Activated CD4-positive, alpha-beta T cell treated with anti-CD3 and anti-CD28 coated beads for 24 hours (primary cell): ENCODE measurements at places on chromosomes 13 and 19.

GRCh38 chr19:3641515-3642269, 15.1 kb upstream of the CACTIN start:
- DNase-seq, result no peak

DNA sequence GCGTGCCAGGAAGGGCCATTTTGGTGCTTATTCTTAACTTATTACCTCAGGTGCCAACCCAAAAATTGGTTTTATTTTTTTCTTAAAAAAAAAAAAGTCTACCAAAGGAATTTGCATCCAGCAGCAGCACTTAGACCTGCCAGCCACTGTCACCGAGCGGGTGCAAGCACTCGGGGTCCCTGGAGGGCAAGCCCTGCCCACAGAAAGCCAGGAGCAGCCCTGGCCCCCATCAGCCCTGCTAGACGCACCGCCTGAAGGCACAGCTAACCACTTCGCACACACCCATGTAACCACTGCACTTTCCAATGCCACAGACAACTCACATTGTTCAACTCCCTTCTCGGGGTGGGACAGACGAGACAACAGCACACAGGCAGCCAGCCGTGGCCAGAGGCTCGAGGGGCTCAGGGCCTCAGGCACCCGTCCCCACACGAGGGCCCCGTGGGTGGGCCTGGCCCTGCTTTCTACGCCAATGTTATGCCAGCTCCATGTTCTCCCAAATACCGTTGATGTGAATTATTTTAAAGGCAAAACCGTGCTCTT, 49.3 kb downstream of the RAB20 start:
- no peak for DNase-seq

- DNase-seq, result no peak
Observed at GRCh38 chr13:110338441-110339101, 31.5 kb downstream of the COL4A2 start.

DNA sequence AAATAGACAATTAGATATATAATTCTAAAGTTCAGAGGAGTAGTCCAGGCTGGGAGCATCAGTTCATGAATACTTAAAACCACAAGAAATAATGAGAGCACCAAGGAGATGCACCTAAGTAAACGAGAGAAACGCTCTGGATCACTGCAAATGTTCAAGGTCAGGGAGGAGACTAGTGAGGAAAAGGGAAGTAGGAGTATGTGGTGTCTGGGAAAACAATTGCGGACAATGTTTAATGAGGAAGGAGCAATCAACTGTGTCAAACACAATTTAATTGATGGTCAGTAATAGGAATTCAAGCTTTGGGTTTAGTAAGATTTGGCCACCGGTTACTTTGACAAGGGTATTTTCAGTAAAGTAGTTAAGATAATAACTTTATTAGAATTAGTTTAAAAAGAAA, 652.2 kb downstream of the DACH1 start:
- no peak for DNase-seq

- no peak for DNase-seq
Observed at GRCh38 chr13:101996954-101997353, 404.9 kb downstream of the FGF14 start.

- DNase-seq, result peak; percentile 58
Observed at GRCh38 chr19:920051-920864, 3.1 kb downstream of the KISS1R start.

GRCh38 chr19:4721196-4721595, 2.4 kb downstream of the DPP9 start:
- DNase-seq, result no peak

DNA sequence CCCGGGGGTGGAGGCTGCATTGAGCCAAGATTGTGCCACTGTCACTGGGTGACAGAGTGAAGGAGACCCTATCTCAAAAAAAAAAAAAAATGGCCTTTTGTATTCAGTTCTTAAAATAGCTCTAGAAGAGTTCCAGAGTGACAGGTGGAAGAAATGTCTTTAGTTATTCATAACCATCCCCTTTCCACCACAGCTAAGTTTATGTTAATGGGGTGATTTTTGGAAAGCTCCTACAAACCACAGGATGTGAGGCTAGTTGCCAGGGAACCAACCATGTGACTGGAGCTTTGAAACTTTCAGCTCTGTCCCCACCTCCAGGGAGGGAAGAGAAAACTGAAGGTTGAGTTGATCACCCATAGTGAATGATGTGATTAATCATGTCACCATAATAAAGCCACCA, 6.9 kb downstream of the ZNF490 start:
- peak; percentile 23 for DNase-seq

DNA sequence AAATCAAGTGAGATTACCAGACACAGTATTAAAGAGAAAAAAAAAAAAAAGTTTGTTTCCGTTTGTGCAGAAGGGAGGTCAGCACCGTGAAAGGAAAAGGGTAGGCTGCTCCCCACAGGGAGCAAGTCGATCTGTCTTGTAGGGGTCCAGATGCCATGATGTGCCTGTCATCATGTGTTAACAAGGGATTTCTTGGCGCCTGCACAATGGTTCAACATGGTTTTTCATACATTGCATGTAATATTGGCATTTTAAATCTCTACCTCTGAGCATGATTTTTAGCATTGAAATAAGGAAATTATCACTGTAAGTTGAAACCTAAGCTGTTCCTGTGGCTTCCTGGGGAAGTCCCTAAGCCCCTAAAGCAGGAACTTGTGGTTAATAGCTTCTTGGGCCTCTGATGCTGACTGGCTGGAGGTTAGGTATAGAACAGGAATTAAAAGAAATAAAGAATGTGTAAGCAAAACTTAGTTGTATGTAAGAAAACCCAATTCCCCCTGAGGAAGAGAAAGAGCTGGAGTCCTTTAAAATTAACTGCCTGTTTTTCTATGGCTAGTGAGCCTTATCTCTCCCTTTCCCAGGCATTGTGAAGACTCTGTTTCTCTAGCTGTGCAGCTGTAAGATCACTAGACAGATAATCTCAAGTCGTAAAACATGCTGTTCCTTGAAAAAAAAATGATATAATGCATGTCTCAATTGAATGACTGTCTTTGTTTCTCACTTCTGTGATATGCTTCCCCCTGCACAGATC, 7.4 kb upstream of the FCGBP start:
- DNase-seq, result no peak

DNA sequence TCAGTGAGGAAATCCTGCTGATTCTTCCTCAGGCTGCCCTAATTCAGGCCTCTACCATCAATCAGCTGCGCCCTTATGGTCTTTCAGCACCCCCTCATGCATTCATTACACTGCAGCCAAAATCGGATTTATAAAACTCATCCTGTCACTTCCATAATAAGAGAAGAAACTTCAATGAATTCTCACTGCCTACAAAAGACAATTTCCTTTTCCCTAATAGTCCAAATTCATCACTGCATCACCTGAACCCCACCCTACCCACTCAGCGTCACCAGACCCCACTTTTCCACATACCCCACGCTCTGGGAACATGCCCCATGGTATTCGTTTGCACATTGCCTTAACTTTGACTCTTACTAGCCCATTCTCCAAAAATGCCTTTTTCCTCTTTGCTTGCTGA, 92.0 kb downstream of the C13orf42 start:
- no peak for DNase-seq

DNA sequence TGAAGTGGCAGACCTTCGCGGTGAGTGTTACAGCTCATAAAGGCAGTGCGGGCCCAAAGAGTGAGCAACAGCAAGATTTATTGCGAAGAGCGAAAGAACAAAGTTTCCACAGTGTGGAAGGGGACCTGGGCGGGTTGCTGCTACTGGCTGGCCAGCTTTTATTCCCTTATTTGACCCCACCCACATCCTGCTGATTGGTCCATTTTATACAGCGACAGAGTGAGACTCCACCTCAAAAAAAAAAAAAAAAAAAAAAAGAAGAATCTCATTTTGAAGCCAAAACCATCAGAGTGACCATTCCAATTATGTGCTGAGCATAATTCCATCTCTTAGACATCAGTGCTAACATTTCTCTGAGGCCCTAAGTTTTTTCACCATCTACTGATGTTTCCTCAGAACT, 1.9 kb upstream of the ZNF552 start:
- DNase-seq, result no peak

GRCh38 chr13:93984876-93985275, 494.6 kb downstream of the DCT start:
- no peak for DNase-seq

- no peak for DNase-seq
Observed at GRCh38 chr13:33882804-33883203, 64.9 kb downstream of the RFC3 start.

GRCh38 chr19:31424861-31425620, 75.8 kb upstream of the TSHZ3 start:
- DNase-seq, result no peak

GRCh38 chr13:35984776-35985453, 146.3 kb downstream of the DCLK1 start:
- DNase-seq, result no peak

- no peak for DNase-seq
Observed at GRCh38 chr13:46313432-46314257, 73.4 kb downstream of the RUBCNL start.

DNA sequence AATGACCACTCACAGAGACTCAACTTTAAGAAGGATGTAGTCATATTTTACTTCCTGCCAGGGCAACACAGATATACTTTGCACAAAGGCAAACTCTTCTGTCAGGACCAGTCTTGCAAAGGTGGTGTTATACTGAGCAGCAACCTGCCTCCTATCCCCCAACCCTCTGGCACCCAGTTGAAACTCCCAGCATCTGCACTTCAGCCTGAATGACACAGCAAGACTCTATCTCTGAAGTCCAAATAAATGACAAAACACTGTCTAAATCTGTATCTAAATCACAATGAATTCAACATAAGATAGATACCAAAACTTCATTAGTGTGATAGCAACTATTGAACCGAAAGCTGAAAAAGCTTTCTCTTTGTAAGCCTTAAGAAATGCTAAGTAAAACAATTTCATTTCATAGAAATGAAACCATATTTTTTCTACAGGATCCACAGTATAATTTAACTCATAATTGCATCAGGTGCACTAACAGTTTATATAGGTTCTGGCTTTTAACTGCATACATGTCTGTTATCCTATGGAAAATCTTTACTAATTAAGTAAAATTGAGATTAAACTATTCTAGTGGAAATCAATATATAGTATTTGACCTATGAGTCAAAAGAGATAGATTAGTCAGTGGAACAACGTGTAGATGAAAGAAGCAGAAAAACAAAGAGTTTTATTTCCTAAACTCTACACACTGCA, 163.7 kb downstream of the TBC1D4 start:
- no peak for DNase-seq

- no peak for DNase-seq
Observed at GRCh38 chr19:14433554-14434501, 722 bp downstream of the PKN1 start.

DNA sequence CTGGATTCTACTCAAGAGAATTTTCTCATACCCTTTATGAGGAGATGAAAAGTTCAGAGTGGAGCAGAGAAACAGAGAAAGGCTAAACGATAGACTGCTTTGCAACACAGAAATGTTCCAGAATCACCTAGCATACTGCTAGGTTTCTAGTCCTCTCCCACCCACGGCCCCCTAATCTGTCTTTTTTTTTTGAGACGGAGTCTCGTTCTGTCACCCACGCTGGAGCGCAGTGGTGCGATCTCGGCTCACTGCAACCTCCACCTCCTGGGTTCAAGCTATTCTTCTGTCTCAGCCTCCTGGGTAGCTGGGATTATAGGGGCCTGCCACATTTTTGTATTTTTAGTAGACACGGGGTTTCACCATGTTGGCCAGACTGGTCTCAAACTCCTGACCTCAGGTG, 4.8 kb downstream of the SUGP2 start:
- no peak for DNase-seq

GRCh38 chr13:57704031-57704430, 72.5 kb downstream of the PCDH17 start:
- no peak for DNase-seq

DNA sequence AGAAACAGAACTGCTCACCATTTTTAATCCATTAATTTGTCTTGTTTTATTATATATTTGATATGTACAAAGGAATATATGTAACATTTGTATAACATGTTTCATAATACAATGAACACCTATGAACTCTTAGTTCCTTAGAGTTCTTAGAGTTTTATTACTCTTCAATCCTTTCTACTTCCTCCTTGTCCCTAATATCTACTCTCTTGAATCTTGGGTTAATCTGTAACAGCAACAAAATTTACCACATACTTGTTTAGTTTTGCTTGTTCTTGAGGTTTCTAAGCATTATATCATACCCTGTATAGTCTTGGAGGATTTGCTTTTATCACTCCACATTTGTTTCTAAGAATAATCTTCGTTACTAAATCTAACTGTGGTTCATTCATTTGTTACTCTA, 151.4 kb downstream of the PDS5B start:
- DNase-seq, result no peak

DNA sequence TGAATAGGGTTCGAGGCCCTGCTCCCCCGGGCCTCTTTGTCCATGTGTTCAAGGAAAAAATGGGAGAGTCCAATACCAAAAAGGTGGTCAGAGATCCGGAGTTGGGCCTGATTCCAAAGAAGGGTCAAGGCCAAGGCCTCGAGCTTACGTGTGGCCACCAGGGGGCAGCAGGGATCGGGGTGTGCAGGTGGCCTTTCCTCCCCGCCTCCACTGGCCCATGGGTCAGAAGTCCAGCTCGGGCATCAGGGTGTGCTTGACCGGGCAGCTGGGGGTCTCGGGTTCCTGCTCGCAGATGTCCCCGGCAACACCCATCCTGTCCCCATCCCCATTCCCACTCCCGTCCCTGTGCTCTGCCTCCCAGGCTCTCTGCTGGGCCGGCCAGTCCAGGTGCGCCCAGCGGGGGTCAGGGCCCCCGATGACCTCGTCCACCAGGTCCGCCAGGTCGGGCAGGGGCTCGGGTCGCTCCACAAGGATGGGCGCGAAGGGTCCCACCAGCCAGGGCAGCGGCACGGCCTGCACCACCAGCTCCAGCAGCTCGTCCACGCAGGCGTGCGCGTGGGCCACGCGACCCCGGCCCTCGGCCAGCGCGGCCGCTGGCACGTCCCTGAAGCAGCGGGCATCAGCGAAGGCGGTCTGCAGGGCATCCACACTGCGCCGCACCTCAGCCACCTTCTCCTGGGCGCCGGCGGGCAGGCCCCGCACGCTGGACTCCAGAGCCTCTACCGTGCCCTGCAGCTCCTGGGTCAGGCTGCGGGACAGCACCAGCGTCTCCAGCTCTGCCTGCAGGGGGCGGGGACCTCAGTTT, 5.2 kb upstream of the PLIN4 start:
- DNase-seq, result no peak

GRCh38 chr13:21338156-21338555, 120.9 kb downstream of the ZDHHC20 start:
- DNase-seq, result no peak

GRCh38 chr13:45194081-45194939, 6.5 kb downstream of the KCTD4 start:
- DNase-seq, result no peak

- no peak for DNase-seq
Observed at GRCh38 chr13:73369095-73369494, 310.3 kb downstream of the KLF5 start.
